ENCODE measurements at places on chromosomes 5 and 9. TPM values are rescaled to one million over a fixed set of nuclear protein-coding genes. Genes with fewer than 3 reads are reported as not detected.

PCDHB9 gene
- total RNA-seq: 0.07 TPM

- DNase-seq: no peak
- no peaks in the 10 kb centered on the region for H3K27me3 ChIP-seq
These were observed 284.7 kb downstream of the SMARCA2 start for GRCh38 chr9:2299843-2300205.

DNA sequence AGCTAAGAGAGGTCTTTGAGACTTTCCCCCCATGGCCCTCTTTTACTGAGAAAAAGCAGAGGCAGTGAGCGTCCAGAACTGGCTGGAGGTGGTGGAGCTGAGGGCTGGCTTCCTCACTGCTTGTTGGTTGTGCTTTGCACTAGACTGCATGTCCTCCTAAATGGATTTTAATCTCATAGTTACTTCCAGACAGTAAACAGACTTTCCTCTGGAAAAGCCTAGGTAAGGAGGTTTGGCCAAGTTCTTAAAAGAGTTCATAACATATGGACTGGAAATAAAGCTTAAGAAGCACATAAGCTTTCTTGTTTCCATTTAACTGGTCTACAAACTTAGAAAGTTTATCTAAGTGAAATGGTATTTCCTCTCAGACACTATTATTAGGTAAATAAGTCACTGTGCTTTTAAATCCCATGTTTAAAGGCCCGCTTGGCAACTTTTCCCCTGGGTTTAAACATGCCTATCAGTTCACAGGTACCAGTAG is 2.0 kb downstream of the ASPN start:
- H3K27ac ChIP-seq: no peak overlapping the region
- no peak for DNase-seq
- no peaks in the 10 kb centered on the region for H3K4me1 ChIP-seq
- no peaks in the 10 kb centered on the region for H3K36me3 ChIP-seq
- no peak overlapping the region for H3K4me3 ChIP-seq

- DNase-seq: no peak
- H3K27me3 ChIP-seq: peaks cover 42% of the 10 kb centered on the region
- no peak overlapping the region for H3K4me3 ChIP-seq
- no peaks in the 10 kb centered on the region for H3K36me3 ChIP-seq
- no peaks in the 10 kb centered on the region for H3K4me1 ChIP-seq
- H3K27ac ChIP-seq: no peak overlapping the region
These were observed 143.4 kb upstream of the APC start for GRCh38 chr5:112594095-112594850.

- no peaks in the 10 kb centered on the region for H3K36me3 ChIP-seq
- H3K4me1 ChIP-seq: peaks cover 47% of the 10 kb centered on the region
- peak overlapping the region; percentile 73 for H3K27ac ChIP-seq
- no peak for DNase-seq
These were observed 10.3 kb downstream of the OCLN start for GRCh38 chr5:69502767-69503488.

DNA sequence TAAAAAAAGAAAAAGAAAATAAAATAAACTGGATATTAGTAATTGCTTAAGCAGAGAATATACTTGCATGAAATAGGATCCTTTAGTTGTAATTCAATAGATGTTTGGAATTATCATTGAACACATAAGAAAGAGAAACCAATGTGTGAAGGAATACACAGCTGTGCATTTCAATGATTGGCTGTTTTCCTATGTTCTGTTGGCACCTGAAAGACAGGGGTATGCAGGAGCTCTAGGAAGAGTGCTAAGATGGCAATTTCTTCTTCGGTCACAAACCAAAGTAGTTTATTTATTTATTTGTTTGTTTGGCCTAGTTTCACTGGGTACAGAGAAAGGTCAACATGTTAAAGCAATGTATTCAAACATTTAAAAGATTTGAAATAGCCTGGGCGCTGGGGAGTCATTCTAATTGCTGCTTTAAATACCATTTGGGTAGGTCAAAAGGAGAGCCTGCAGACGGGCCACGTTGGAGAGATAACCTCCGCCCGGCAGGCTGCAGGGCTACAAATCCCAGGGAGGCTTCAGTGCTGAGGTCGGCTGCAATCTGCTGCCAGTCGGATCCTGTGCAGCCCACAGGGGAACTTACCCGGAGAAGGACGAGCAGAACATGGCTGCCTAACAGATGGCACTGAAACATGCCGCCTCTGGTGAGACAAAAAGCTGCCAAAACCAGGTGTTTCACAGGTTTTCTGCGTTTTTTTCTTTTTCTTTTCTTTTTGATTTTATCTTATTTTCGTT is 154.2 kb upstream of the TYRP1 start:
- H3K27me3 ChIP-seq: no peaks in the 10 kb centered on the region
- no peaks in the 10 kb centered on the region for H3K4me1 ChIP-seq
- H3K36me3 ChIP-seq: no peaks in the 10 kb centered on the region
- DNase-seq: no peak
- H3K4me3 ChIP-seq: no peak overlapping the region
- H3K27ac ChIP-seq: no peak overlapping the region

DNA sequence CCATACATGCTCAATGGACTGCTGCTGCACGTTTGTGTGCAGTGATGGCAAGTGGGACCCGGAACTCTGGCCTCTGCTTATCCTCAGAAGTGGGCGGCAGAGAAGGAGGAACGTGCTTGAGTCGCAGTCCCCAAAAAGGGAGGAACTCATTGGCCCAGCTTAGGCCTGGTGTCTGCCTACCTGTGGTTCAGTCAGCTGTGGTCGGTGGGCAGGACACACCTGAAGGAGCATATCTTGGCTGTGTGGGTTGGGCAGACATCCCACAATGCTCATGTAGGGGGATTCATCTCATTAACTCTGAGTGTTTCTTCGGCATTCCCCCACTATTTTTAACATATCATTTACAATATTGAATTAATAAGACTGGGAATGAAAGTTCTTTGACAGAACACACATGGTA is 122.9 kb upstream of the IL12B start:
- no peaks in the 10 kb centered on the region for H3K36me3 ChIP-seq
- H3K27ac ChIP-seq: no peak overlapping the region
- DNase-seq: no peak
- peaks cover 39% of the 10 kb centered on the region for H3K4me1 ChIP-seq
